CD4-positive, alpha-beta T cell (primary cell): ENCODE measurements at places on chromosomes 12 and 14. TPM values are rescaled to one million over a fixed set of nuclear protein-coding genes. Genes with fewer than 3 reads are reported as not detected.

DNA sequence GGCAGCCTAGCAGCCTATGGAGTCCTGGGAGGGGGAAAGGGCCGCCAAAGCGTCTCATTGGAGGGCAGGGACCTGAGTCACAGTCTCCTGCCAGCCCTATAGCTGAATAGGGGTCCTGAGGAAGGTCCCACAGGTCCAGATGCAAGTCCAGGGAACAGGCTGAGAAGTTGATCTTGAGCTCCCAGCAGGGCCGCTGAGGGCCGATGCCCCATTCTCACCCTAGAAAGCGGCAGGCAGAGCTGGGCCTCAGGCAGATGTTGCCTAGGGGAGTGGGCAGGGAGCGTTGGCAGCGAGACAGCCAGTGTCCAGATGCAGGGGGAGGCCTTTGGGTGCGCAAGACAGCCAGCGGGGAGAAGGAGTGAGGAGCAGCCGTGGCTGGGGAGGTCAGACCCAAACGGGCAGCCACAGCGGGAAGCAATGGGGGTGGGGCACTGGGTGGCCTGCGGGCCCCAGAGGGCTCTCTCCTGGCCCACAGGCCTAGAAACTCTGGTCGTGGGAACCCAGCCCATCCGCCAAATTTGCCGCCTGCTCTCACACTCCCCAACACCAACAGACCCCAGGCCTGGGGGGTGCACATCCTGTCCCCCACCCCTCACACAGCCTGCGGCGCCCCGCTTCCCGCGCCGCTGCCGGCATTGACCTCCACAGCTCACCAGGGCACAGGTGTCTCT, 1.1 kb downstream of the HDAC7 start:
- DNase-seq = peak; percentile 53

GRCh38 chr14:34711169-34711568, 3.2 kb downstream of the CFL2 start:
- DNase-seq = no peak

DNA sequence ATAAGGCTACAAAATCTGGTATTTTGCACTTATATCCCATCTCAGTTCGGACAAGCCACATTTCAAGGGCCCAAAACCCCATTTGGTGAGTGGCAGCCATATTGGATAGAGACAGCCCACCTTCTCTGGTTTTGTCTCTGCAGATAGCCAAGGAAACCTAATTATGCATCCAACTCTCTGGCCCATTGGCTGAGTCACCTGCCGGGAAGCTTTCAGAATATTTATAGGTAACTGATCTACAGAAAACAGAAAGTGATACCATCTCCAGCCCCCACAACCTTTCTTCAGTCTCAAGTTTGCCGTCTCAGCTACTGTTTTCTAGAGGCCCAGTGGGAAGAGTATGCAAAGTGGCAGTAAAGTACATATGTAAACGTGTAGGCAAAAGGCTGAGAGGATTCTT, 33.7 kb upstream of the PPP1CC start:
- DNase-seq = no peak

DNA sequence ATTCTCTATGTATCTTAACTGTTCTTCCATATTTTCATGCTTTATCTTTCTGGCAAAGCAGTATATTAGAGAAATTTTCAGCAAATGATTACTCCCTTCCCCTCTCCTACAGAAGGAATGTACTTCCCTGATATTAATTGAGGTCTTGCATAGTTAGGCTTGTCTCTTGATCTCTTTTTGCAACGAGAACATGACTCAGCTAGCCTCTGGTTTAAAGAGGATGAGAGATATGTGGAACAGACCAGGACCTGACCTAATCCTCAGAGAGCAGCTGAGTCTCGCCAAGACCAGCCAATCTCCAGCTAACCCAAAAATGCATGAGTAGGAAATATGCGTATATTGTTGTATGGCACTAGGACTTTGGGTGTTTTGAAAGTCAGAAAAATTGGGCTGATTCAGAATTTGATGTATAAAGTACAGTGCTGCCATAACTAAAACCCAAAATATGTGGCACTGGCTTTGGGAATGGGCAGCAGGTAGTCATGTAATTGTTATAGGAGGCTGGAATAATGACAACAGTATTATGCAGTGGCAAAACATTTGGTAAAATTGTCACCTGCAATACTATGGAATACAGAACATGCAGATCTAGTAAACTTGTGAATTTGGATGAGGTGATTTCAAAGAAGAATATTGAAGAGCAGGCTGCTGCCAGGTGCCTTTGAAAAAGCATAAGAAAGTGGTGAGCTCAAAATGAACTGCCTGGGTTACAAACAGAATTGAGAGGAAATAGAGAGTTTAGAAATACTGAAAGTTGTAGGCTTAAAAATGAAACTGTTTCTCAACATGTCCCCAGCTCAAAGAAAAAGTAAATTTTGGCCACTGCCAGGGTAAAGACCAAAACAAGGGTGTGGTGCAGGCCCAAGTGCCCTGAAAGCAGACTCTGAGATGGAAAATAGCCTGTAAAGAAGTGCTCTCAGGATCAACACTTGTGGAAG, 9.3 kb upstream of the USP15 start:
- no peak for DNase-seq

GRCh38 chr12:57627501-57628279, 5.3 kb downstream of the B4GALNT1 start:
- DNase-seq = no peak

DNA sequence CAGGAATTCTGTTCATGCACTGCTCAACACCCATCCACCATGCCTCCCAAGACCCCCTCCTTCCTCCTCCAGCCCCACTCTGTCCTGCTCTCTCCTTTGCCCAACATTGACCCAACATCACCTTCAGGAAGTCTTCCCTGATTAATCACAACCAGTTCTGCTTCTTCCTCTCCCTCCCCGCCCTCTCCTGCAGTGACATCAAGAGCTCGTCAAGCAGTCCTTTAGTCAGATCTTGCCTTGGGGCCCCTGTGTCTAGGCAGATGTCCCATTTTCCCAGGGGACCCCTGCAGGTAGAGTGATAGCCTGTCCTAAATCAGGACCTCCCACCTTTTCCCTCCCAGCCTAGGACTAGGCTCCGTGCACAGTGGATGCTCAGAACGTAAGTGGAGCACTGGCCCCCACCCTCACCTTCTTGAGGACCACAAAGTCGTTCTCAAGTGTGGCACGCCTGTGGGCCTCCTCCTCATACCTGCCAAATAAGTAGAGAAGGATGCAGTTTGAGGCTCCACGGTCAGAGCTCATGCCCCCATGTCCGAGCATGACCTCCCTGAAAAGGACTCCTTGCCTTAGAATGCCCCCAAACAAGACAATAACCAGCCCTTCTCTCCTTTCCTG, 2.3 kb downstream of the KRT78 start:
- no peak for DNase-seq

DNA sequence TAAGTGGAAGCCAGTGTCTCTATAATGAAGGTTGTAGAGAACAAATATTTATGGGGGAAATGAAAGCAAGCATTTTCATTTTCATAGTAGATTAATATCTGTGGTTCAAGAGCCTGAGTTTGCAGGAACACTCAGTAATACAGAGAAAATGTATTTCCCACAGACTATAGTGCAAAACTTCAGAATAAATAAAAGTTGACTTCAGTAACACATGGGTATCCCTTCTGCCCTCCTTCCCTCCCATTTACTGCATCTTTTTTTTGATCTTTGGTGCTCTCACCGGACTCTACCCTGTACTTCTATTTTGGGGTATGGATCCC, 75.3 kb upstream of the AMN1 start:
- no peak for DNase-seq

GRCh38 chr14:21098076-21098891, at the start of gene ZNF219:
Gene ZNF219, minus strand, starts transcription at chr14:21098655. Its CDS starts 5,064 bp downstream, at chr14:21093591.
- DNase-seq = peak; percentile 11

GRCh38 chr14:105286759-105287144, 14.0 kb downstream of the BRF1 start:
- no peak for DNase-seq

GRCh38 chr14:89277203-89277602, 139.8 kb downstream of the FOXN3 start:
- no peak for DNase-seq

GRCh38 chr12:111409780-111410430, 4.2 kb downstream of the SH2B3 start:
- no peak for DNase-seq

- no peak for DNase-seq
Measured at GRCh38 chr12:102067574-102068258, 5.9 kb upstream of the WASHC3 start.

DNA sequence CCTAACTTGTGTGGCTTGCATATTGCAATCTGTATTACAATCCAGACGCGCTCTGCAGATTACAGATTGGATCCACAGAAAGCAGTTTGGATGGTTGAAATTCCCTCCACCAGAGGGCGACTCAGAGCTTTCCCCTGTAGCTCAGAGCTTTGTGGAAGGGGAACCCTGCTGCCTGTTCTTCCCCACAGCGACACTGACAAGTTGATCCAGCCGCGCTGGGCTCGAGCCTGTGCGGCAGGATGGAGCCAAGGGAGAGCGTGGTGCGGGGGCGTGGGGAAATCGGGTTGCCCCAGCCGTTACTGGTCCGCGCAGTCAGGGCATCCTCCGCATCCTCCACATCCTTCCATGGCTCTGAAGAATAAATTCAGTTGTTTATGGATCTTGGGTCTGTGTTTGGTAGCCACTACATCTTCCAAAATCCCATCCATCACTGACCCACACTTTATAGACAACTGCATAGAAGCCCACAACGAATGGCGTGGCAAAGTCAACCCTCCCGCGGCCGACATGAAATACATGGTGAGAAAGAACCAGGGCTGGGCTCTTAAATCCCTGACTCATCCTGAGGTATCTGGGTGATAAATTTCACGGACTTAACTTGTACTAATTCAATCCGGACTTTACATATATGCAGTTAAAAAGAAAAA, at the start of gene GLIPR1L1:
Gene GLIPR1L1, plus strand, starts transcription at position 287 of the 647 bp plus-strand sequence. Its CDS starts 59 bp downstream, at position 346.
- peak; percentile 83 for DNase-seq

DNA sequence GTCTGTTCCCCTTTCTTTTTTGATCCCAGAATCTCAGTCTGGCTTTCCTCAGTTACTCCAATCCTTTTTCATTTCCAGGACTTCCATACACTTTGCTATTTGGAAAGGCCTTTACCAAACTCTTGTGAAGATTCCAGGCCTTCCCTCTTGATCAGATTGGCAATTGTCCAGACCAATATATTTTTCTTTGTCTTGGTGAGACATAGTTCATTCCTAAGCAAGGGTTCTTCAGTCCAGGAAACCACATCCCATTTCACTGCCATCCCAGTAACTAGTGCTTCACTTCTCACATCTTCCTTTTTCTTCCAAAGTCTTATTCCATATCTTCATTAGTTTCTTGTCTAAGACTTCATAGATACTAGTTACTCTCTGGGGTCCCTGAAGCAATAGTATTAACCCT, 2.1 kb upstream of the PTPRQ start:
- no peak for DNase-seq

DNA sequence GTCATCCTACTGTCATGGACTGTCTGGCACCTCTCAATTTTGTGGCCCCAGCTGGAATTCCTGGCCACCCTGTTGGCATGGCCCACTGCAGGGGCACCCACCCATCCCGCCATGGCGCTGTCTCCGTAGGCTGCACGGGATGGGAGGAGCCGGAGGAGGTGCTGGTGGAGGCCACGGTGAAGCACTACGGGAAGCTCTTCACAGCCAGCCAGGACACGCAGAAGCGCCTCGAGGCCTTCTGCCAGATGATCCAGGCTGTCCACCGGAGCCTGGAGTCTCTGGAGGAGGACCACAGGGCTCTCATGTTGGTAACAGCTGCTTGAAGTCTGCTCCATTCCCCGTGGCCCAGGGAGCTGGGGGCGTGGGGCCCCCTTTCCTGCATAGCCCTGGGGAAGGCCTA, 3.9 kb downstream of the CCDC197 start:
- no peak for DNase-seq

- DNase-seq = no peak
Measured at GRCh38 chr12:52895726-52896189, 9.1 kb downstream of the KRT8 start.

GRCh38 chr12:72543777-72544467, 271.8 kb downstream of the TRHDE start:
- DNase-seq = no peak

DNA sequence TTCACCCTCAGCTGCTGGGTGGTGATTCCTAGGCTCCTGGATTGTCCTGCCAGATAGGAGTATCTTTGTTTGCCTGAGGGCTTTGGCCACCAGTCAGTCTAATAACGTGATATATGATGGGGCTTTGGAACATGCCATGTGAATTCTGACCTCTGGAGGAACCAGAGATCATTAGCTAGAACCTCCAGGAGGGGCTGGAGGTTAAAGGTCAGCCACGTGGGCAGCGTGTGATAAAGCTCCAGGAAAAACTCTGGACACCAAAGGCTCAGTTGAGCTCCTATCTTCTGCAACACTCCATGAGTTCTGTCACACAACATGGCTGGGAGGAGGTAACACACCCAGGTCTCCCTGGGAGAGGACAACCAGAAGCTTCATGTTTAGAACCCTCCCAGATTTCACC, 251.1 kb downstream of the DAD1 start:
- no peak for DNase-seq

DNA sequence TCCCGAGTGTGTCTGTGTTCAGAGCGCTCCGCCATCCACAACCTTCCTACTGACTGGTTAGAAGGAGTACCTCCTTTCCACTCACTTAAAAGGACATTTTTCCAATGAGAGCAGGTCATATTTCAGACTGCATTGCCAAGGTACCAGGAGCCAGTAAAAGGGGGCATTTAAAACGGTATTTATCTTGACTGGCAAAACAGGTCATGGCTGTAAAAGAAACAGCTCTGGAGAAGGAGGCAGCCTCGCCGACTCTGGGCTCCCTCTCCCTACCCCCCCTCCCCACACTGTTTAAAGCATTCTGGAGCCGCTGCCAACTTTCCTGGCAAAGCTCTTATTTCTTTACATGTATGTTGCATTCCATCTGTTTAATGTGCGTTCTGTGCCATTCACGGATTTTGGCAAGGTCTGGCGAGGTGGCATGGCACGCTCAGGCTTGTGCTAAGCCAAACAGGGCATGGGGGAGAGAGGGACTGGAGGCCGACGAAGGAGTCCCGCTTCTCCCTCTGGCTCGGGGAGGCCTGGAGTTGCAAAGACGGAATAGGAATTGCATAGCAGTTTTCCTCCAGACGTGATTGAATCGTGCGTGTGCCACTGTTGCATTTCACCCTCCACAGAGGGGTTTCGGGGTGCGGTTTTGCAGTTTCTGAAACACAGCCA, 41.2 kb upstream of the MED13L start:
- DNase-seq = no peak

Gene PROX2
- not detected for total RNA-seq

Gene TOMM20L
- total RNA-seq = not detected

Gene SYT1
- total RNA-seq = not detected

Gene GYS2
- total RNA-seq = not detected

Gene CLEC2A
- total RNA-seq = not detected

Gene ACRBP
- total RNA-seq = 0.95 TPM
